ENCODE measurements at places on chromosomes 7 and 10.

DNA sequence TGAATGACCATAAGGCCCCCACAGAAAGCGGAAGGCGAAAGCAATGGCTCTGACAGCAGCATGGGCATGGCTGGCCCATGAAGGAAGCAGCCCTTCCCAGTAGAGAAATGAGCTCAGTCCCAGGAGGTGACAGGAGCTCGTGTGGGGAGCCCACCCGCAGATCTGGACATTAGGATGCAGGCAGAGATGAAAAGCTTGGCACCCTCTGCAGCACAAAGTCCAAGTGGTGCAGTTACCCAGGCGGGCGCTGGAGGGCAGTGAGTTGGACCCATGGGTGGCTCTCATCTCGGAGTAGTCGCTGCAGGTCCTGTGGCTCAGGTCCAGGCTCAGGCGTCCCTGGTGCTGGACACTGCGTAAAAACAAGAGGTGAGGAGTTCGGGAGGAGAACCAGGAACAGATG, 109.0 kb downstream of the DLG5 start:
- no peak for DNase-seq

DNA sequence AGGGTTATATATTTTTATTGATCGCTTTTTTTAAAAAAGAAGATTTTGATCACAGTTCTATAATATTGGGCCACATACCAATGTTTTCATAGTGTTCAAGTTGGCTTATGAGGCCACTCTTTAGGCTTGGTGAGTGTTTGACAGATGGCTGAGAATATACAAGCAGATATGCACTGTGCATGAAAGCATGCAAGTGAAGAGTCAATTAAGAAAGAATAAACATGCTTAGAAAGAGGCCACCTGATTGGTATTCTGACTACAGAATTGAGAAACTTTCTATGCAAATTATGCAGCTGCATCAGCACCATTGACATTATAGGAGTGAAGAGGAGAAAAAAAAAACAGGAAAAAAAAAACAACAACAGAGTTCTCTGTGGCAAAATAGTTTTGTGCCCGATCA, 39.9 kb downstream of the CABCOCO1 start:
- DNase-seq: no peak

DNA sequence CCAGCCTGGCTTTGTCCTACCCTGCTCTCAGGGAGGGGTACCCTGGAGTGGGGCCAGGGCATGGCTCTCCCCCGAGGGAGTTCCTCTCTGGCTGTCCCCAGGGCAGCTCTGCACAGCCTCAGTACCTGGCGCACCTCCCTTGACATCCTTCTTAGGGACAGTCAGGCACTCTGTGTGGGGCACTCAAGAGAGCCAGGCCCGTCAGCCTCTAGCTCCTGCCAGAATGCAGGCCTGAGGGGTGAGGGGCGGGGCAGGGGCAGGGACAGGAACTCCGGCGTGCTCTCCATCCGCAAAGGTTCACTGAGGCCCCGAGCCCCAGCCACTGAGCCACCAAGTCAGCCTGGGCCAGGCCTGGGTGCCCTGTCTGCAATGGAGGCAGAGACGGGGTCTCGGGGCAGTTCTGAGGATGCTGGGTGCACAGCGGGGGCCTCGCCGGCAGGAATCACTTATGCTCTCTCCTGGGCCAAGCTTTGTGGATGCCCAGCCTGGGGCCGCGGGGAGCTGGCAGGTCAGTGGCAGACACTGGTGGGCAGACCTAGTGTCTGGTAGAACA, 10.1 kb downstream of the LIMK1 start:
- no peak for DNase-seq

DNA sequence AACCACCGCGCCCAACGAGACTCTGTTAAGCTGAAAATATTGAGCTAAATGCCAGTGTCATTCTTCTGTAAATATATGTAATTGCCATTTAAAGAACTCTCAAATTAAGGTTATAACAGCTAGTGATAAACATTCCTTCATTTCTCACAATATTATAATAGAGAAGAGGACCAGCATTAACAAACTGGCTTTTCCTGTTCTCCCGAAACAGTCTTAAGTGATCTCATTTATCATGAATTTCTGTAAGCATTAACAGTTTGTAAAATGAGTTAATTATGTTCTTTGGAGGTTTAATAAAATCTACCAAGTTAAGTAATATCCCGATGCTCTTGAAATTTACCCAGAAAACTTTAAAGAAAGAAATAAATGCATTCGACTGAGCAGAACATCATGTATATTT, 352.8 kb downstream of the KCNMA1 start:
- no peak for DNase-seq

- DNase-seq: no peak
Measured at GRCh38 chr10:102610441-102610887, 33.8 kb upstream of the TRIM8 start.

- DNase-seq: no peak
Measured at GRCh38 chr7:142808461-142808801, 37.7 kb downstream of the PRSS2 start.

GRCh38 chr7:35613150-35613549, 81.8 kb downstream of the HERPUD2 start:
- DNase-seq: no peak

- DNase-seq: no peak
Measured at GRCh38 chr7:16975712-16976111, 93.9 kb upstream of the AGR3 start.

DNA sequence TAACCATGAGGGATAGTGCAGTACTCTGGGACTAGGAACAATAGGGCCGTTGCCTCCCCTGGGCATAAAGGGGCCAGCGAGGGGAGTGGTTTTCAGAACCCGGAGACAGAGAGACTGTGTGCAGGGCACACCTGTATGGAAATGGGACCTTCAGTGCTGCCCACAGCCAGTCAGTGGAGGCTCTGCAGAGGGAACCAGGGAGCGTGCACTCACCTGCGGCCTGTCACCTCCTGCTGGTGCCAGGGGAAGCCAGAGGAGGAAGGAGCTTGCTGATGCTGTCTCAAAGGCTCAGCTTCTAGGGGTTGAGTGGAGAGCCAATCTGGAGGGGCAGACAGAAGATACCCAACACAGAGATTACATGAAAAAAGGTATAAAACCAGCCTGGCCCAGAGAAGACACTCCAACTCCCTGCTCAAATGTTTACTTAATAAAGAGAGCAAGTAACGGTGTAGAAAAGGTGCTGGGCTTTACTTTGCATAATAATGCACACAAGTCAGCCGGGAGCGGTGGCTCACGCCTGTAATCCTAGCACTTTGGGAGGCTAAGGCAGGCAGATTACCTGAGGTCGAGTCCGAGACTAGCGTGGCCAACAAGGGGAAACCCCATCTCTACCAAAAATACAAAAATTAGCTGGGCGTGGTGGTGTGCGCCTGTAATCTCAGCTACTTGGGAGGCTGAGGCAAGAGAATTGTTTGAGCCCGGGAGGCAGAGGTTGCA, 35.5 kb upstream of the WAPL start:
- no peak for DNase-seq

DNA sequence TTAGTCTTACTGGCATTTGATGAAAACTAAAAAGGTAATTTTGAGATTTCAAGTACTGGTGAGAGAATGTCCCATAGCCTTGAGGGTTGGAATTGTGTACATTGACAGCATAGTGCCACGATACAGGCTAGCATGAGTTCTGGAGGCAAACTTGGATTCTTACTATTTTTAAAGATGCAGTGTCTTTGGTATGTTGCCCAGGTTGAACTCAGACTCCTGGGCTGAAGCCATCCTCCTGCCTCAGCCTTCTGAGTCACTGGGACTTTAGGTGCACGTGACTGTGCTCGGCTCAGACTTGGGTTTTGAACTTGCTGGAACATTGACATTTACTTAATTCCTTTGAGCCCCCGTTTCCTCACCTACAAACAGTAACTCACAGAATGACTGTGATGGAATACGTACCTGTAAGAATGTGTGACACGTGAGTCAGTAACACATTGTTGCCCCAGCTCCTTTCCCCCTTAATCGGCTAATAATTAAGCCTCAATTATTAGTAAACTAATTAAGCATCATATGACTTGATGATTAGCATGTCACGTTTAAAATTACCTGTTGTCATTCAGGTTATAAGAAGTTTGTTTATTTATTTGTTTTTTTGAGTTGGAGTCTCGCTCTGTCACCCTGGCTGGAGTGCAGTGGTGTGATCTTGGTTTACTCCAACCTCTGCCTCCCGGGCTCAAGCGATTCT, 10.6 kb downstream of the DNAJB6 start:
- DNase-seq: no peak

GRCh38 chr7:23196306-23196705, 14.5 kb downstream of the NUP42 start:
- DNase-seq: no peak

DNA sequence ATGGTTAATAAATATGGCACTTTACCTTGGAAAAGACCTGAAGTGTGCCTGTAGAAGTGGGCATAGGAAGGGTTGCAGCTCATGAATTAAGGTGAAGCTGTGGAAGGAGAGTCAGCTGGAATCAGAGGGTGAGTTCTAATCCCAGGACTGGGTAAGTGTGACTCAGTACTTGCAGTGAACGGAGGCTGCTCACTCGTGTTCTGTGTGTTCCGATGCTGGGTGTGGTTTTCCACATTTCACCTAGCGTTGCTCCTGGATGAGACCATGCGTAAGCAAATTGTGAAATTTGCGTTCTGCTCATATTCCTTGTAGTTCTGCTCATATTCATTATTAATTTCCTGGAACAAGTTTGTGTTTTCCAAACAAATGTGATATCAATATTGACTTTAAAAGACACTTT, 22.4 kb upstream of the TMEM236 start:
- no peak for DNase-seq

DNA sequence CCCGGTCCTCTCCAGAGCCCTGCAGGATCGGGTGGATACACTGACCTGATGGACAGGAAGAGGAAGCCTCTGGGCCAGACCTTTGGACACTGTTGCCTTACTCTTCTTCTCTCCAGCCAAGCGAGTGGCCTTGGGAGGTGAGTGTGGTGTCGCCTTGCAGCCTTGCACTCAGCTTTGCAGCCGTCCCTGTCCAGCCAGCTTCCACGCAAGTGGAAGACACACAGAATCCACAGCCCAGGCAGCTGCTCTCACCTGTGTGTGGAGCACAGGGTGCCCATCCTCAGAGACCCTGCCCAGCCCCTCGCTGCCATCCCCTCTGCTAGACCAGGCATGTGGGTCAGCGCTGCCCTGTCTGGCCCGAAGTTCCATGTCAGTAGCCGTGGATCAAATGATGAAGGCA, 239.1 kb downstream of the EBF3 start:
- no peak for DNase-seq

- DNase-seq: no peak
Measured at GRCh38 chr7:64733550-64734240, 60.5 kb upstream of the ZNF138 start.

DNA sequence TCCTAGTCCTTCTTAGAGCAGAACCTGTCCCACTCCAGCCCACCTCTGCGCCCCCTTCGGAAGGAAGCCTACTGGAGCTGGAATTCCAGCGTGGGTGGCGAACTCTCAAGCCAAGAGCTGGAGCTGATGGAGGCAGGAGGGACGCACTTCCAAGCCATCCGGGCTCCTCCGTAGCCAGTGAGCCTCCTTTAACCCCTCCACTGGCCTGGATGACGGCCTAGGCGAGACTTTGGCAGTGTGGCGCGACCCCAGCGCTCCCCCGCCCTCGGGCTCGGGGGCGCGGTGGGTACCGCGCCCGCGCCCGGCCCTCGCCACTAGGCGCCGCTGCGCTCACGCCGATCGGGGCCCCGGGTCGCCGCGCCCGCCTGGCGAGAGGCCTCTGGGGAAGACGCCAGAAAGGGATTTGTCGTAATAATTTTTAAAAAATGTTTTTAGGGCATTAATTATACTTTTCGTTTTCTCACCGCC, 5.1 kb upstream of the EMX2 start:
- no peak for DNase-seq

GRCh38 chr7:17031906-17032551, 150.2 kb upstream of the AGR3 start:
- no peak for DNase-seq

DNA sequence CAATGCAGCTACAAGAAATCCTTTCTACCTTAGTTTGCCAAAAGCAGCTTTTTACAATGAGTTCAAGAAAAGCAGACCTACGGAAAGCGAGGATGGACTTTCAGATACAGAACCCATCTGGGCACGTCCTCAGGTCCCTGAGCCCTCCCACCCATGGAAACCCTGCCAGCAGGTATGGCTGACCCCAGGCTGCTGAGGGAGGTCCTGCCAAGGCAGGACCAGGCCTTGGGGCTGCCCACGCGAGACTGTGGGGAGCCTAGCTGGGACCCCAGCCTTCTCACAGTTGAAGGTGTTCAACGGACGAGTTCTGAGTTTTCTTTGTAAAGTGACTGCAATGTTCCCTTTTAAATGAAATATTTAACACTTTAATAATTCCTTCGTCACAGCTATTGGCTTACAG, 245.0 kb downstream of the MGMT start:
- DNase-seq: no peak

GRCh38 chr10:569961-570627, 119.4 kb downstream of the DIP2C start:
- no peak for DNase-seq

DNA sequence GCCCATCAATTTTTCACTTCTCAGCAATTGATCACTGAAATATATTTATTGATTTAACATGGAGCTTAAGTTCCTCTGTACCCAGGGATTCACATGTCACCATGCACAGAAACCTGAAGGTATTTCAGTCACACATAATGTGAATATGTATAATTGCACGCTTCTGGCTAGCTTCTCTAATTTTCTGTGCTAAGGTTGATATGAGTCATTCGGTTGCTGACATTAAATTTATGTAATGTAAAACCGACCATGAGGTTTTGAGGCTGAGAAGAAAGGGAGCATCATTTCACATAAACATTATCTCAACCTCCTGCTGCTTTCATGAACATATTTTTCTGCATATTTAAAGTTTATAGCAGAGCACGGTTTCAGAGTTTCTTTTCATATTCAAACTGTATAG, 381.0 kb upstream of the TPK1 start:
- DNase-seq: no peak

GRCh38 chr10:122688293-122688989, 11.2 kb downstream of the C10orf120 start:
- no peak for DNase-seq

DNA sequence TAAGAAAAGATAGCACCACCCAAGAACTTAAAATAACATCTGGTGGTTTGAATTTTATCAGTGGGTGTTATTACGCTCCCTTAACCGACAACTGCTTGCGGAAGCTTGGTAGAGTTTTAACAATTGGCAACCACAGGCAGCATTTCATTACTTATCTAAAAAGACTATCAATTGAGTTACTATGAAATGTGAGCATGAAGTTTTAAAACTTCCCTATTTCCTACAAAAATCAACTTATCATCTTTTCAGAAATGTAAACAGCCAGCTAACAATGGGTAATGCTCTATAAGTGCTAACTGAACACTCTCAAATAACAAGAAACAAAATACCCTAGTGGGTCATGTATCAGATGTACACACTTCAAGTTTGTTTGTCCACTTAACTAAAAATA, 68.8 kb downstream of the OSBPL3 start:
- DNase-seq: peak; percentile 68

DNA sequence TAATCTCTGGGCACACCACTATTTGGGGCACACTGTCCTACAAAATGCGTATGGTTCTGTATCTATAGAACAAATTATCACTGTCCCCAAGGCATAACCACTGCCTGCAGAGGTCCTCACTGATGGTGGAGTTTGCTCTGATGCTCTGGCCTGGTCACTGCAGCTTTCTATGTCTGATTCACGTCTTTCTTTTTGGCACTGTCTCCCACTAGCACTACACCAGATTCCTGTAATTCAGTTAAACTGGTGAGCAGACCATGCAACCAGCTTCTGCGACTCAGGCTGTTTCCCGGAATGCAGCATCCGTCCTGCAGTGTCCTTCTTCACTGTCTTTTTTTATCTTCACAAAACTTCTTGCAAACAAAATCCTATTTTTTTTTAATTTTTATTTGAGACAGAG, 112.8 kb downstream of the KLF6 start:
- no peak for DNase-seq

GRCh38 chr7:155371884-155372781, 74.5 kb downstream of the INSIG1 start:
- no peak for DNase-seq

GRCh38 chr7:81206667-81207360, 288.0 kb upstream of the SEMA3C start:
- DNase-seq: no peak

Data from activated CD8-positive, alpha-beta memory T cell treated with anti-CD3 and anti-CD28 coated beads, Interleukin-2, amount 10 ng/mL, durations not matched to agents 7 days and 5 days (primary cell).